ENCODE measurements at places on chromosomes 3 and 15.

DNA sequence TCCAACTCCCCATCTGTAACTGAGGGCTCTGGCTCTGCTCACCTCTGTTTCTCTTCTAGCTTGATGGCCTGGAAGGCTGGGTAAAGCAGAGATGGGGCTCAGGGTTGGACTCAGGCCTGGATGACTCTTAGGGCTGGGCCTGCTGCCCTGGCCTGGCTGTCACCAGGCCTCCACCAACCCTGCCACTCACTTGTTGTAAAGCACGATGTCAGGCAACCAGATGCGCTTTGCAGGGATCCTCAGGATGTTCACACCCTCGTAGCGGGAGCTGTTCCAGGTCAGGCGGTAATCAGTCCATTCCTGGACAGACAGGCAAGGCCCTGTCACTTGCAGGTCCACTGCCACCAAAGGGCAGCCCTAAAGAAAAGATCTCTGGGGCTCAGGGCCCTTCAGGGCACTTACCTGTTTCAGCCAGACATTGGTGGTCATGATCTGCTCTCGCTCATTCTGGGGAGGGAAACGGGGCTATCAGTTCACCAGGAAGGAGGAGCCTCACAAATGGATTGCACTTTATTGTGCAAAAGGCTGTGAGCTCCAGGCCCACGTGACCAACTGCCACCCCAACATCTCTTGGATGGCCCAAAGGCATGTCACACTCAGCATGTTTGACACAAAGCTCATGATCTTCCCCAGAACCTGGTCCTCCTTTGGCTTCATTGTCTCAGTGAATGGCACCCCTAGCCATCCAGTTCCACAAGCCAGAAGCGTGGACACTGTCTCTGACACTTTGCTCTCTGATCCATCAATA, 9.9 kb downstream of the CHRNB4 start:
- no peak overlapping the region for H3K27ac ChIP-seq
- H3K4me3 ChIP-seq = no peak overlapping the region
- H3K4me1 ChIP-seq = no peaks in the 10 kb centered on the region
- H3K27me3 ChIP-seq = peaks cover 22% of the 10 kb centered on the region
- no peaks in the 10 kb centered on the region for H3K36me3 ChIP-seq

DNA sequence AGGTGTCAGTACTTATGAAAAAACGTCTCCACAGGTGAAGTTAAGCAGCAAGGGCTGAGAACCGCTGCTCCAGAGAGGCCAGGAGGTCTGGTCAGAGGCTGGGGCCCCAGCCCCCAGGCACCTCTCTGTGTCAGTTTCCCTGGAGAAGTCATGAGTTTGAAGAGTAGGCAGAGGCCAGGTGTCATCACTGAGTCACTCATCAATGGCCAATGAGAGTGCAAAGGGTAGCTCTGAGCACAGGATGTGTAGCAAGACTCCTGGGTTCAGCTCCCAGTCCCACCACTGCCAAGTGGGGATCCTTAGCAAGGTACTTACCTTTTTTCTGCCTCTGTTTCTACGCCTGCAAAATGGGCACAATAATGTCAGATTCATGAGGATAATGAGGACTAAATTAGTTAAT, 47.9 kb downstream of the CORO2B start:
- no peak overlapping the region for H3K4me3 ChIP-seq
- peaks cover 2% of the 10 kb centered on the region for H3K27me3 ChIP-seq
- peaks cover 73% of the 10 kb centered on the region for H3K4me1 ChIP-seq
- DNase-seq = no peak
- no peaks in the 10 kb centered on the region for H3K36me3 ChIP-seq

- H3K36me3 ChIP-seq = no peaks in the 10 kb centered on the region
- H3K4me1 ChIP-seq = no peaks in the 10 kb centered on the region
- H3K4me3 ChIP-seq = no peak overlapping the region
- no peak for DNase-seq
- no peaks in the 10 kb centered on the region for H3K27me3 ChIP-seq
Measured at GRCh38 chr3:430186-430585, 233.6 kb downstream of the CHL1 start.

DNA sequence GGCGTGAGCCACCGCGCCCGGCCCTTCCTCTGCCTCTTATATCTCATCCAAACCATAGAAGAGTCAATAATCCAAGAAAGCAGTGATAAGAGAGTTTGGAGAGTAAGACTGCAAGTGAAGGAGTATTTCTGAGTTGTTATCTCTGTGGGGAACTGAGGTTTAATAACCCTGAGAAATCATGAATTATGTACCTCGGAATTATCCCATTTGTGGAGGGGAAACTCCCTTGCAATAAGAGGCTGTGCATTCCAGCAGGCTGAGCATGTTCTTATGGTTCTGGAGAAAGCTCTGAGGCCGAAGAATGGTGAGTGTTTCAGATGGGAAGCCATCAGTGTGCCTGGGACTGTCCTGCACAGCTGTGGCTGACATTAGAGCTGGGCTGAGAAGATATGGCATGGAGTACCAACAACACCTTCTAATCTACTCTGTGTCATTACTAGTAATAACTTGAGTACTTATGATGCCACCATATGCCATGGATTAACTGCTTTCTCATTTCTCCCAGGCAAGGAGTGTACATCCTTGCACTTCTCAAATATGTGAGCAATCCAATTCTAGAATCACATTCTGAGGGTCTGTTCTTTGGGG, 31.4 kb upstream of the NOX5 start:
- H3K4me1 ChIP-seq = no peaks in the 10 kb centered on the region
- peaks cover 5% of the 10 kb centered on the region for H3K27me3 ChIP-seq
- H3K4me3 ChIP-seq = no peak overlapping the region
- no peak overlapping the region for H3K27ac ChIP-seq
- no peaks in the 10 kb centered on the region for H3K36me3 ChIP-seq
- DNase-seq = no peak

- H3K27me3 ChIP-seq = peaks cover 9% of the 10 kb centered on the region
- peaks cover 8% of the 10 kb centered on the region for H3K4me1 ChIP-seq
- no peak for DNase-seq
- no peak overlapping the region for H3K4me3 ChIP-seq
- H3K27ac ChIP-seq = no peak overlapping the region
Measured at GRCh38 chr15:77568973-77569728, 63.6 kb downstream of the LINGO1 start.

- H3K27me3 ChIP-seq = no peaks in the 10 kb centered on the region
- no peak overlapping the region for H3K27ac ChIP-seq
- no peaks in the 10 kb centered on the region for H3K4me1 ChIP-seq
- DNase-seq = no peak
Measured at GRCh38 chr3:172186607-172187006, 147.2 kb downstream of the FNDC3B start.

- H3K27me3 ChIP-seq = no peaks in the 10 kb centered on the region
- peaks cover 32% of the 10 kb centered on the region for H3K36me3 ChIP-seq
- H3K27ac ChIP-seq = no peak overlapping the region
- H3K4me1 ChIP-seq = peaks cover 1% of the 10 kb centered on the region
Measured at GRCh38 chr15:84762840-84763572, 14.6 kb downstream of the ZNF592 start.

DNA sequence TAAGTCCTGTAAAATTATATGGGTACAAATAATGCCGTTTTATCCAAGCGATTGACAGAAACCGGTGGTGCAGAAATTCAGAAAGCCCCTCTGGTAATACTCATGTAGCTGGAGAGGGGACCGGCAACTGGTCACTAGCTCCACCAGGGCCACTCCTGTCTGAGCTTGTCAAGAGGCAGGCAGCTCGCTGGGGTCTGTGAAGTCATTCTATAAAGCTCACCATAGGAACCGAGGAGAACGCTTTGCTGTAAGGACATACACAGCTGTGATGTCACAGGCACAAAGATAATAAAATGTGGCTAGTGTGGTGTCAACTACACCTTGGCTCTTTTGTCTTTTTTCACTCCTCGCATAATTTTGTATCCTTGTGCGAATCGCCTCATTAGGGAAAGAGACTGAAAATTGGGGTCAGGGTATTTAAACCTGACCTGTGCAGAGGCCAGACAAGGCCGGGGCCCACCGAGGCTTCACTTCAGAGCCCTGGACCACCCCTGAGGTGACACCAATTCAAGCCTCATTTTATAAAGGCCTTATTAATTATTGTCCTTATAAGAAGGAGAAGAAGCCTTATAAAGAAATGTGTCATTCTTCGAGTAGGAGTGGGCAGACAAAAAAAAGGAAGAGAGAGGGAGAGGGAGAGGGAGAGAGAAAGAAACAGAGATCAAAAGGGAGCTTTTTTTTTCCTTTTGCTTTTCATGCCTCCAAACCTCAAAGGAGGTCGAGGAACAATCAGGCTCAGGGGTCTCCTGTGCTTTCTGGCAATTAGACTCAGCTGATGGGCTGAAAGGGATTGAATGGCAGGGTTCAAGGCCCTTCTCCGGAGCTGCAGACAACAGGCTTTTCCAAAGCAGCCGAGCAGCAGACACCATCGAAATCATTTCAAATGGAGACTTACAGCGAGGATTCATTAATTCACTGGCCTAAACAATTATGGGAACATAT, 813.3 kb upstream of the ARRDC4 start:
- H3K4me3 ChIP-seq = no peak overlapping the region
- H3K4me1 ChIP-seq = no peaks in the 10 kb centered on the region
- no peaks in the 10 kb centered on the region for H3K27me3 ChIP-seq
- H3K36me3 ChIP-seq = no peaks in the 10 kb centered on the region
- no peak for DNase-seq

DNA sequence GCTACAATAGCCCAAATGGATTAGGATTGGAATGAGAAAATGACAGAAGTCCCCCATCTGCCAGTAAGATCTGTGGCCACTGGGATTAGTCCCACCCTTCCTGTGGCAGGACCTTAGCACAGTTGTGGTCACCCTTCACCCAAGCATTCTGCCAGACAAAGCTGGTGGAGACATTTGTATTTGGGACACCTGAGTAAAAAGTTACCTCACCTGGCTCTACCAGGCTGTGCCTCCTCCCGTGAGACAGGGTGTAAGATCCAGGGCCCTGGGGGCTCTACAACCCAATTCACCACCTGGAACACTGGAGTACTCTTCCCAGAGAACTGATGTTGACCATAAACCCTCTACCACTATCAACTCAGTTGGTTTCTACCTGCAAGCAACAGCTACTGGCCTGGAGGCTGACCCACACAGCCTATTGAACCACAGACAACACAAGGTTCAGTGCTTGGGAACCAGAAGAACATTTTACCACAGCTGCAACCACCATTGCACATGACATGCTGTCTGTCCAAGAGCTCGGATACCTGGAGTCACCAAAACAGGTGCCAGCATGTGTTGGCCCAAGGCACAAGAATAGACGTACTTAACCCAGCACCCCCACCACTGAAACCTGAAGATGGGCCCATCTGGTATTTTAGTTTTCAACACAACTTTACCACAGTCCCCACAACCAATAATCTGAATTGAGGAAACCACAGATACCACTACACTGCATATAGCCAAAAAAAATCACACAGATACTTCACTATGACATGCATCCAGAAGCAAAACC, 1686.7 kb downstream of the SI start:
- no peaks in the 10 kb centered on the region for H3K27me3 ChIP-seq
- DNase-seq = no peak
- H3K4me1 ChIP-seq = no peaks in the 10 kb centered on the region
- H3K4me3 ChIP-seq = no peak overlapping the region
- H3K36me3 ChIP-seq = no peaks in the 10 kb centered on the region

DNA sequence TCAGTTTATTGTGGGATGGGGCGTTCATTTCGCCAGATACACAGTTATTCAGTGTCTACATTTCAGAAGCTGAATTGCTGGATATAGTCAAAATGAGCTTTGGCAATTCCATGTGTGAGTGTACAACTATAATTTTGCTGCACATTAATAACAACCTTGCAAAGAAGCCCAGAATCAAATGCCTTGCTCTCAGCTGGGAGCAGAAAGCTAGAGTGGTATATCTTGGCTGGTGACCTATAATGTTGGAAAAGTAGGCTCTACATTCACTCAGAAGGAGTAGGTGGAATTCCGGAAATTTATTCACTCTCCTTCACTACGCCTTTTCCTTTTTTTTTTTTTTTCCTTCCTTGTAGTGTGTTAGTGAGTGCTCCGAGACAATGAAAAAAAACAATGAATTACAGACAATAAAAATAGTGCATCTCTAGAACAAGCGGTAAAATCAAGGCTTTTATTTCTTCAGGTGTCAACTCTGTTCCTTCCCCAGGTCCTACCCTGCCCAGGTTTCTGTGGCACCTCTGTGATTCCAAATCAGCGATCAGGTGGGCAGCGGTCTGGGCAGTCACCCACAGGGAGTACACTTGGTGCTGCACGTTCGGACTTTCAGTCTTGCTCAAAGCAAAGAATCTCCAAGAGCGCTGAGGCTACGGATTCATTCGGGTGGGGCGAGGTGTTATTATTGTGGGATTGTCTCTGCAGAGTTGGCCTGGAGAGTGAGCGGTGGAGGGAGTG, 910 bp upstream of the ARPP21 start:
- no peak overlapping the region for H3K27ac ChIP-seq
- peaks cover 30% of the 10 kb centered on the region for H3K27me3 ChIP-seq
- DNase-seq = no peak
- peaks cover 17% of the 10 kb centered on the region for H3K4me1 ChIP-seq
- no peaks in the 10 kb centered on the region for H3K36me3 ChIP-seq

- DNase-seq = no peak
- no peaks in the 10 kb centered on the region for H3K4me1 ChIP-seq
- H3K36me3 ChIP-seq = no peaks in the 10 kb centered on the region
Measured at GRCh38 chr3:66561367-66561766, 60.5 kb upstream of the LRIG1 start.

DNA sequence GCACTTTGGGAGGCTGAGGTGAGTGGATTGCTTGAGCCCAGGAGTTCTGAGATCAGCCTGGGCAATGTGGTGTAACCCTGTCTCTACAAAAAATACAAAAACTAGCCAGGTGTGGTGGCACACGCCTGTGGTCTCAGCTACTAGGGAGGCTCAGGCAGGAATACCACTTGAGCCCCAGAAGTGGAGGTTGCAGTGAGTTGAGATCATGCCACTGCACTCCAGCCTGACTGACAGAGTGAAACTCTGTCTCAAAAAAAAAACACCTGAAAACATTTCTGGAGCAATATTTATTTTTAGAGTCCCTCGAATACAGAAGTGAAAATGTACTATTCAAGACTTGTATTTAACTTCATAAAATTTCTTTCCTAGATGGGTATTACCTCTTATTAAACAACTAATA, 4.6 kb downstream of the SPCS1 start:
- H3K27me3 ChIP-seq = no peaks in the 10 kb centered on the region
- H3K36me3 ChIP-seq = peaks cover 40% of the 10 kb centered on the region
- H3K4me1 ChIP-seq = peaks cover 38% of the 10 kb centered on the region
- no peak for DNase-seq

DNA sequence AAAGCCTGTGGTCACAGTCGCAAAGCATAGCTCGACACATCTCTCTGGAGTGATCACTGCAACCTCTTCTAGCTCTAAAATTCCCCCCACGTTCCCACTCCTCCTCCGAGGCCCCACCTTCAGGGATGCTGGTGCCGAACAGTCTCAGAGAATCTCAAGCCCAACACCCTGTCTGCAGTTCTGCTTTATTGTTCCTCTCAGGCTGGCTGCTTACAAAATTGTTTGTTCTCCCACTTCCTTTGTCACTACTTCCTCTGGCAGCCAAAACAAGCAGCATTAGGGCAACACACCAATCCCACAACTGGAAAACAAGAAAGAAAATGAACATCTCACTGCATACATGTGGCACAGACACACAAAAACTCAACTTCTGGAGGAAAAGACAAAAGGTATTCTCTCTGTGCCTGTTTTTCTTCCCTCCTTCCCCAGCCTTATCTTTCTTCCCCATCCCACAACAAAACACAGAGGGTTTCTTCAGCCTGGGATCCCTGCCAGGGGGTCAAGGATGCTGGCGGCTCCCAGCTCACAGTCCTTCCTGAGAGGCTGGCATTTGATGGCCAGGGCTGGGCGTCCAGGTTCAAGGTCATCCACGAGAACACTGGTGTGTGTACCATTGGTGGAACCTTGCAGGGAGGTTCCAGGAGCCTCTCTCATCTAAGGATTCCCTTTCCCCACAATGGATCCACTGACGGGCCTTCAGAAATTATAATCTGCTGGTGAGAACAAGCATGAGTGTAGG, 108.4 kb downstream of the TMCO5A start:
- no peak for DNase-seq
- no peaks in the 10 kb centered on the region for H3K27me3 ChIP-seq
- H3K36me3 ChIP-seq = no peaks in the 10 kb centered on the region

- no peaks in the 10 kb centered on the region for H3K27me3 ChIP-seq
- DNase-seq = peak; percentile 56
Measured at GRCh38 chr3:48507256-48508061, 3.5 kb upstream of the SHISA5 start.
